IMR-90 (cell line): ENCODE measurements at places on chromosomes 3 and 15. TPM values are rescaled to one million over a fixed set of nuclear protein-coding genes. Genes with fewer than 3 reads are reported as not detected.
A peak's percentile ranks its signal among the peaks of the same experiment; 100 is the strongest.

DNA sequence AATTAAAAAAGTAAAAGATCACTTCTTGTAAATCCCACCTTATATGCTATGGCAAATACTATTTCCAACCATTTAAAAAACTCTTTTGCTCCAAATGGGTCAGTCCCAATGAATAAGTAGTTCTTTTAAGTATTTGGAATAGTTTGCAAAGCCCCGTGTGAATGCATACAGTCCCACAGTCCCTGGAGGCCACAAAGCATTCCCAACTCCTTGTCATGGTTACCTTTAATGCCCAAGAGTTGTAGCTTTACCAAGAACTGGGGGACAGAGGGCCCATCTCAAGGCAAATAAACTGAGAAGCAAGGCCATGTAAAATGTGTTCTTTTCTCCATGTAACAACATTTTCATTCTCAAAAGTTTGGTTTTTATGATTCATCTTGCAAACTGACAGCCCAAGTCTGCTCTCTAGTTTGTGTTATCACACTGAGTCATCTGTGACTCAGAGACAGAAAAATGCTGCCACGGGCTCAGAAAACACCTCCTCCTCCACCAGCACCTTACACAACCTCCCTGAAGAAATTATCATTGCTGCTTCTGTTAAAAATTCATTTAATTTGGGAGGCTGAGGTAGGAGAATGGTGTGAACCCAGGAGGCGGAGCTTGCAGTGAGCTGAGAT lies 336.2 kb downstream of the ERC2 start:
- H3K4me3 ChIP-seq, result no peak overlapping the region
- H3K36me3 ChIP-seq, result no peaks in the 10 kb centered on the region
- H3K27me3 ChIP-seq, result peaks cover 6% of the 10 kb centered on the region
- DNase-seq, result peak; percentile 95

DNA sequence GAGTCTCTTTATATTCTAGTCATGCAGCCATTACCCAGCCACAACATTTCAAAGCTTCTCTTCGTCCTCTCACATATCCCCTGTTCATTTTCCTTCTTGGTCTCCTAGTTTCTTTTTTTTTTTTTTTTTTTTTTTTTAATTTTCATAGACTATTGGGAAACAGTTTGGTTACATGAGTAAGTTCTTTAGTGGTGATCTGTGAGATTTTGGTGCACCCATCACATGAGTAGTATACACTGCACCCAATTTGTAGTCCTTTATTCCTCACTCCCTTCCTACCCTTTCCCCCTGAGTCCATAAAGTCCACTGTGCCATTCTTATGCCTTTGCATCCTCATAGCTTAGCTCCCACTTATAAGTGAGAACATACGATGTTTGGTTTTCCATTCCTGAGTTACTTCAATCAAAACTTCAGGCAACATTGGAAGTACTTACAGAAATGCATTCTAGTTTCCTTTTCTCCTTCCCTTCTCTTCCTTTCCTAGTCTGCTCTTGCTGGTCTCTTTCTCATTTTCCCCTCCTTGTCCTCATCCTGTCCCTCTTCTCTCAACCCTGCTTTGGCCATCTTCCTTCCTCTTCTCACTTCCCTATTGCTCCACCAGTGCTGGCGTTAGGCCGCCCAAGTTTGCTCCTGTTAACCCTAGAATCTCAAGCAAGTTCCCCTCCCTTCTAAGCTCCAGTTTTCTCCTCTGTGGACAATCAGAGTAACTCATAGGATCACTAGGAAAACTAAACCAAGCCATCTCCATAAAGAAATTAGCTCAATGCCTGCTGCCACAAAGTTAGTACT lies 4.8 kb downstream of the ATP8B4 start:
- H3K27me3 ChIP-seq, result no peaks in the 10 kb centered on the region
- no peaks in the 10 kb centered on the region for H3K36me3 ChIP-seq
- no peak overlapping the region for H3K27ac ChIP-seq
- H3K4me1 ChIP-seq, result no peaks in the 10 kb centered on the region

- H3K27me3 ChIP-seq, result peaks cover 23% of the 10 kb centered on the region
- no peak overlapping the region for H3K27ac ChIP-seq
- no peaks in the 10 kb centered on the region for H3K36me3 ChIP-seq
- no peak overlapping the region for H3K4me3 ChIP-seq
These were observed 2.3 kb upstream of the BMF start for GRCh38 chr15:40110866-40111550.

DNA sequence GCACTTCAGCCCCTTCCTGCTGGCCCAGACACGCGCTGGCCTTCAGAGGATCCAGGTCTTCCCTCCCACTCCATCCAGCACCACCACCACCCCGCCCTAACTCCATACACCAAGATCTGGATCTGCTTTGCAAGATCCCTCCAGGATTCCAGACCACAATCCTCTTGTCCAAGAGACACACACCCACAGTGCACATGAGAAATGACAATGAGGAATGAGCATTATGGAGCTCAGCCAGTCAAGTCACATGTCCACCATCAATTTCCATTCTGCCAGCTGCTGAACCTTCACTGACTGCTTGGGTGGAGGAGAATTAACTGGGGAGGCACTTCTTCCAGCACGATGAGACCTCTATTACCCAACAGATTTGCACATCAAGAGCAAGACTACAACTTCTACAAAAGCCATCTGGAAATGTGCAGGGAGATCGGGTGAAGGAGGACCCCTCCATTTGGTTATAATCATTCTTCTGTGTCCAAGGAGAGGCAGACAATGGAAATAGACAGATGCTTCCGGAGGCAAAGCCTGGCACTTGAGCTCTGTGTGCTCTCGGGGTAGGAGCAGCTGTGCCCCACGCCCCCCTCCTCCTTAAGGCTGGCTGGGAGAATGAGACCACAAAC lies 12.3 kb upstream of the SPATA12 start:
- no peaks in the 10 kb centered on the region for H3K36me3 ChIP-seq
- H3K27ac ChIP-seq, result no peak overlapping the region
- H3K27me3 ChIP-seq, result no peaks in the 10 kb centered on the region; the same call in 1 of the 2 replicates
- no peak for DNase-seq
- peaks cover 8% of the 10 kb centered on the region; the same call in 1 of the 2 replicates for H3K4me1 ChIP-seq
- H3K4me3 ChIP-seq, result no peak overlapping the region

Gene IGF2BP2
- 88.2 and 126 TPM in 2 replicates for total RNA-seq

Gene KNG1
- total RNA-seq, result not detected in 2 replicates
